ENCODE measurements at places on chromosomes 1 and 21. TPM values are rescaled to one million over a fixed set of nuclear protein-coding genes. Genes with fewer than 3 reads are reported as not detected.

Gene C4BPA
- not detected for total RNA-seq

DNA sequence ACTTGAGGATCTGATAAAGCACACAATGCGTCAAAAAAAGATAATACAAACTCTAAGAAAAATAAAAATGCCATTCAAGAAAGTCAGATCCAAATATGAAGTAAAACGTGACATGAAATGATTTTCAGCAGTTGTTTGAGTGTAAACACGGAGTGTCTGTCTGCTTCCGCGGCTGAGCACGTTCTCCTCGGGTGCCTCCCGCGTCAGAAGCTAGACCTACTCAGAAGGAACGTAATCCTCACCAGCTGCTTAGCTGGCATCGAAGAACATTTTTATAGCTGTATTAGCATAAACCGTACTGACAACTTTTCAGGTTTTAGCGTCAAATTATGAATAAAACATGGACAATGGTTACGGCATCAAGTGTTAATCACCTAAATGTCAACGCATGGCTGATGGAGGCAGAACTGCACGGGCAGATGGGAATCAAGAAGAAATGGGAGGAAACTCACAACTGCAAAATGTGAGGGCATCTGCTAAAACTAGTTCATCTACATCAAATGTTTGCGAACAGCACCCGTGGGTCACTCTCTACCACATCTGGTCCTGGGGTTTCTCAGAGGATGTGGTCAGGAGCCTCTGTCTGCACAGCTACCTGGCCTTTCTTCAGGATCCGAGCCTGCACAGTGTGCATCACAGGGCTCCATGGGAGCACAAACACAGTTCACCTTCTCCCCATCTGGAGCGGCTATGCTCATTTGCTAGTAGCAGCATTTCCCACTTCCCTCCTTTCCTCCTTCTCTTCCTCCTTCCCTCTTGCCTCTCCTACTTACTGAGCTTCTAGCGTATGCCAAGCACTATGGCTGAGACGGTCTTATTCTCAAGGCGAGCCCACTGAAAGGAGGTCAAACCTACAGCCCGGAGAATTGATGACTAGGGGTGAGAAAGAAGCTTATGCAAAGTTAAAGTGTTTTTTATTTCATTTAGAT, 40.0 kb downstream of the RCAN1 start:
- no peak for DNase-seq

GRCh38 chr1:224380003-224380402, 23.3 kb downstream of the CNIH4 start:
- no peak for DNase-seq

DNA sequence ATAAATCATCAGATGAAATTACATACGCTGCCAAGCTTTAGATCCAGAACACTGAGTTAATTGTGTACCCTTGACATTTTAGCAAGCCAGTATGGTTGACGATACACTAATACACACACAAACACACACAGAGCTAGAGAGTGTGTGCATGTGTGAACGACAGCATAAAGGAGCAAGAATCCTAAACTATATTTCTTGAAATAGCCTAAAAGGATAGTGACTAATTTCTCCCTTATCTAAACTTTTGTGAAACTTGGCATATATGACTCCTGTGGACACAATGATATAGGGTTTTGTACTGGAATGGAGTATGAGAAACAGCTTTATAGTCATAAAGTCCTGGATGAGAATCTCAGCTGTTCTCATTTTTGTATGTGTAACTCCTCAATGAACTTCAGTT, 65.1 kb upstream of the DMRTA2 start:
- no peak for DNase-seq

DNA sequence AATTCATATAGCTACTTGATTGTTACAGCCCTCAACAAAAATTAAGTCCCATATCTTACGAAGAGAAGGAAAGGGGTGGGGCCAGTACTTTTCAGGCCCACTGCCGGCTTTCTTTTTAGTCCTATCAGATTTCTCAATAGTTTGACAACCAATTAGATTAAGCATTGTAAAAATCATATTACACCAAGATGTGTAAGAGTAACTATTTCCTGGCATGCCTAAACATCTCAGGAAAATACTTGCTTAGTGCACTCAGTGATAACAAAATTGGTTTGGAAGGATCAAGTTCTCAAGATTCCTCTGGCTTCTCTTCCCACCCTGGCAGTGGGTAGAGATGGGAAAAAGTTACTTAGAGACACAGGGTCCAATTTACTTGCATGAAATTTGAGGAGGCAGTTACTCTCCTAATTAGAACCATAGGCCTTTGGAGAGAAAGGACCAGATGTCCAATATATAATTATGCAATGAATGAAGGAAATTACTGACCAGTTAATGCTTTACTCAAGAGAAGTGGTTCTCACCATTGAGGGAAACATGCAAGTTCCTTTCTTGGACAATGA, 30.1 kb downstream of the STPG1 start:
- no peak for DNase-seq
